ENCODE measurements at places on chromosomes 3 and 15.

GRCh38 chr3:64055076-64055475, 31.8 kb upstream of the PSMD6 start:
- no peak for DNase-seq

DNA sequence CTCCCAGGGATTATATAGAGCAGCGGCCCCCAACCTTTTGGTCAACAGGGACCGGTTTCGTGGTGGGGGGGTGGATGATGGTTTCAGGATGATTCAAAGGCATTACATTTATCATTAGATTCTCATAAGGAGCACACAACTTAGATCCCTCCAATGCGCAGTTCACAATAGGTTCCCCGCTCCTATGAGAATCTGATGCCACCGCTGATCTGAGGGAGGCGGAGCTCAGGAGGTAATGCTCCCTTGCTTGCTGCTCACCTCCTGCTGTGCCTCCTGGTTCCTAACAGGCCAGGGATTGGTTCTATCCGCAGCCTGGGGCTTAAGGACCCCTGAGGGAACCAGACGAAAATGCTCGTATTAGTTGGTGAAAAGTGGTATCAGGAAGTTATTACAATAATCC, 1.3 kb upstream of the HACD2 start:
- no peak for DNase-seq

GRCh38 chr3:46921041-46921440, 43.5 kb downstream of the PTH1R start:
- no peak for DNase-seq

GRCh38 chr3:193347521-193348501, 30.7 kb downstream of the ATP13A5 start:
- no peak for DNase-seq
